ENCODE measurements at places on chromosomes 7 and 10. TPM values are rescaled to one million over a fixed set of nuclear protein-coding genes. Genes with fewer than 3 reads are reported as not detected.

GRCh38 chr7:15586266-15586665 is 24.5 kb upstream of the AGMO start:
- no peak overlapping the region for H3K4me3 ChIP-seq
- no peak overlapping the region for H3K27ac ChIP-seq
- no peak for DNase-seq

DNA sequence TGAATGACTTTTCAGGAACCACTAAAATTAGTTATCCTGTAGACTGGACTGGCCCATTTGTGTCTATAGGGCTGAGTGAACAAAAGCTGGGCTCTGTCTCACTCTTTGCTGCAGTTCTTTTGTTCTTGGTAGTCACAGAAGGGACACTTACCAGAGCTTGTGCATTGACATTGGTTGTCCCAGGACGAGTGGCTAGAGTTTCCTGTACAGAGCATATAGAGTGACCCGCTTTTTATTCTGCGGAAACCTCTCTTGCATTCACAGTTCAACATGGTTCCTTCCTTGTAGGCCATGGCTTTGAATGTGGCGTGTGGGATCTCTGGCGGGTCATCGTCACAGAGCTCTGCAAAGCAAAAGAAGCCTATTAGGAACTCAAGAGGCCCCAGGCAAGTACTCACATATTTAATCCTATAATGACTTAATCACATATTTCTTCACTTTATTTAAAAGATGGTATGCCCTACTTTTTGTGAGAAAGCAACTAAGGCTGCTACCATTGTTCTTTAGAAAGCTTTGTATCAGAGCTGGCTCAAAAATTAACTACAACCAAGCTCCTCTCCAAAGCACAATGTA is 36.4 kb downstream of the IL2RA start:
- no peaks in the 10 kb centered on the region for H3K27me3 ChIP-seq
- H3K36me3 ChIP-seq: no peaks in the 10 kb centered on the region

KCNMA1 gene
- total RNA-seq: 18.5 TPM

GRCh38 chr10:4522296-4523000 is 303.6 kb upstream of the AKR1E2 start:
- H3K4me3 ChIP-seq: no peak overlapping the region
- H3K27me3 ChIP-seq: no peaks in the 10 kb centered on the region
- no peak overlapping the region for H3K27ac ChIP-seq
